ENCODE measurements at places on chromosomes 6 and 20.

DNA sequence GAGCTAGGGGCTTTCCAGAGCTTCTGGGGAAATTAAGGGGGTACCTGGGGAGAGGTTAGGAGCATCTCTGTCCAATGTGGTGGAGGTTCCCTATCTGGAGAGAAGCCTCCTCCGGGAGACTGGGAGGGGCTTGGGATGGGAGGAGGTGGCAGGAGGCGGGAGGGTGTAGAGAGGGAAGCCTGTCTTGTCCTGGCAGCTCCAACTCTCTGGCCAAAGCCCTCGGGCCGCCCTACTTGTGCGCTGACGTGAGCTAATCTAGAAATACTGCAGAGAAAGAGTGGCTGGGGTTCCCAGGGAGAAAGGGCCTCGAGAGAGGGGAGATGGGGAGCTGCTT, 1.6 kb upstream of the SLC32A1 start:
- peak; percentile 24 for DNase-seq

DNA sequence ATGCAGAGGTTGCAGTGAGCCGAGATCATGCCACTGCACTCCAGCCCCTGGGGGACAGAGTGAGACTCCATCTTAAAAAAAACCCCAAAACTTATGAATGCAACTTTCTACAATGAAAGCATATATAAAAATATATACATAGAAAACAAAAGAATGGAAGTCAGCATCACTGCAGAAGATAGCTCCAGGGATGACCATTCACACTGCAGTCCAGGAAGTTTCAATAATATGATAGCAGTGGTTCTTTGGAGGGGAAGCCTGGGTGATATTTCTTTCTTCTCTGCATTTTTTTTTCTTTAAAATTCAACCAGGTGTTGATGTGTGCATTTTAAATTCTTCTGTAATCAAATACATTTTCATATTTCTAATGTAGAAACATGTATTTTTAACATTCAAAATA, 12.3 kb downstream of the HLA-G start:
- DNase-seq: no peak

DNA sequence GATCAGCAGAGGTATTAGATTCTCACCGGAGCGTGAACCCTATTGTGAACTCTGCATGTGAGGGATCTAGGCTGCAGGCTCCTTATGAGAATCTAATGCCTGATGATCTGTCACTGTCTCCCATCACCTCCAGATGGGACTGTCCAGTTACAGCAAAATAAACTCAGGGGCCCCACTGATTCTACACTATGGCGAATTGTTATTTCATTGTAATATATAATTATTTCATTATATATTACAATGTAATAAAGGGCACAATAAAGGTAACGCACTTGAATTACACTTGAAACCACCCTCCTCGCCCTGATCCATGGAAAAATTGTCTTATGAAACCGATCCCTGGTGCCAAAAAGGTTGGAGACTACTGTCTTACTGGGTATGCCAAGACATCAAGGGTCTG, 18.6 kb downstream of the PRKN start:
- no peak for DNase-seq

GRCh38 chr6:160069459-160069858, 52.2 kb upstream of the SLC22A1 start:
- DNase-seq: no peak

DNA sequence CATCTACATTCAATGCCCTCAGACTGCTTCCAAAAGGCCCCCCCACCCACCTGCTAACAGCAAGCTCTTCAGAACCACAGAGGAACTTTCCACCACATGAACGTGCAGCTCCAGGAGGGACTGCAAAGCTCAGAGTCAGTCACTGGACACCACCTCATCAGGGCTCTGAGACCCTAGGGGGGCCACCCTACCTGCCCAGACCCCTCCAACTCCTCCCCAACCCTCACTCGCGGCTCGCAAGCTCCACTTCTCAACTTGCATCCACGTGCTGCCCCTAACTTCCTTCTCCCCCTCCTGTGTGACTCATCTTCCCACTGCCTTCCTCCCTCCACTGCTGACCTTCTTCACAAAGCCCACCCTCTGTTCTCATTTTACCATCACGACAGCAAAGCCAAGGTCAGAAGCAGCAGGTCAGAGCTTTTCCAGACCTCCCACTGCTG, 6.5 kb downstream of the MBOAT1 start:
- no peak for DNase-seq

- no peak for DNase-seq
Observed at GRCh38 chr20:57620274-57620990, at the start of gene ZBP1. TSS of gene ZBP1 (minus strand) at chr20:57620426. CDS start at chr20:57620295, 131 bp downstream.

DNA sequence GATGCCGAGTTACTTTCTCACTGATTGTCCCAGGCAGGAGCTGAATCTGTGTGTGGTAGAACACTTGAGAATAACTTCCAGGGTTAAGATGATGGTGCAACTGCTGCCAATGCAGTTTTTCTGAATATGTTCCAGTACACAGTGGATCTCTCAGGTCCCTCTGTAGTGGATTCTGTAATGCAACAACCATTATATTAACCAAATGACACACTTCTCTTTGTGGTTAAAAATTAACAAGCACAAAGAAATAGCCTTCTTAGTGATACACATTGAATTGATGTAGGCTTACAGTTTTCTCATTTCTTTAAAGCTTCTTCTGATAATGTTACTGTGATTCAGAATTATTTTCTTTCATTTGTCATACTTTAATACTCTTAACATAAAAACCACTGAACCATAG, 383.8 kb downstream of the ADGRB3 start:
- no peak for DNase-seq

DNA sequence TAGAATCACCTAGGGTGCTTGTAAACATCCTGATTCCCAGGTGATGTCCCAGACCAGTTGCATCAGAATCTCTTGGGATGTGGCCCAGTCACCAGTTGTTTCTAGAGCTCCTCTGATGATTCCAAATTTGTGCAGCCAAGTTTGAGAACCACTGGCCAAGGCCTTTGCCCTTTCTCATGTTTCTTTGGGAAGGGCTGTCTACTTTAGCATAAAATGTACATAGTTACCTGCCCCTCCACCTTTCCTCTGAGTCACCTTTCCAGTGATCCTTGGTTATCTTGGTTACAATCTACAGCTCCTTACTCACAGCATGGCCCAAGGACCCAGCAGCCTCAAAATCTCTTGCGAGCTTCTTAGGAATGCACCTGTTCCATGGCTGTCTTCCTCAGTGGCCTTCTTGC, 266.4 kb upstream of the PRND start:
- no peak for DNase-seq

GRCh38 chr6:32267035-32267434, 43.2 kb upstream of the NOTCH4 start:
- no peak for DNase-seq

- DNase-seq: no peak
Observed at GRCh38 chr6:39731565-39731964, 6.4 kb upstream of the KIF6 start.

DNA sequence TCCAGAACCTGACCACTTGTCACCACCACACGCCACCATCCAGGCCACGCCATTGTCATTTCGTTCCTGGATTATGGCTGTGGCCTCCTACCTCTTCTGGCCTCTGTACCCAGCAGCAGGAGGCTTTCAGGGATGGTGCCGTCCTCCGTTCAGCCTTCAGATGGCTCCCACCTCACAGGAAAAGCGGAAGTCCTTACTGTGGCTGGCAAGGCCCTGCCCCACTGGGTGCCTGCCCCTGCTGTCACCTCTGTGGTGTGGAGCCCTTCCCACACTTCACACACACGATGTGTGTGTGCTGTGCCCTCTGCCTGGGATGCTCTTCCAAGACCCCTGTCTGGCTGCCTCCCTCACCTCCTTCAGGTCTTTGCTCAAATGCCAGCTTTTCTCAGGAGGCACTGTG, 69.4 kb downstream of the INSM1 start:
- DNase-seq: no peak

Measured in D721Med (cell line).